Panc1 (cell line): ENCODE measurements at places on chromosomes 11 and 22. TPM values are rescaled to one million over a fixed set of nuclear protein-coding genes. Genes with fewer than 3 reads are reported as not detected.

GRCh38 chr11:83056204-83056603 is 15.5 kb downstream of the RAB30 start:
- H3K27ac ChIP-seq = no peak overlapping the region
- no peaks in the 10 kb centered on the region for H3K36me3 ChIP-seq
- H3K4me3 ChIP-seq = no peak overlapping the region
- no peak for DNase-seq

- H3K36me3 ChIP-seq = no peaks in the 10 kb centered on the region
- no peaks in the 10 kb centered on the region for H3K4me1 ChIP-seq
- no peak overlapping the region for H3K4me3 ChIP-seq
- DNase-seq = no peak
- H3K27ac ChIP-seq = peak overlapping the region; percentile 26; the same call in 1 of the 2 replicates
- H3K27me3 ChIP-seq = no peaks in the 10 kb centered on the region
Measured at GRCh38 chr11:12060385-12060985, 49.9 kb upstream of the MICAL2 start.

The NKAPD1 gene
- 19.7 TPM for total RNA-seq

The DEUP1 gene
- not detected for total RNA-seq

The CCDC73 gene
- total RNA-seq = not detected

- no peak overlapping the region for H3K27ac ChIP-seq
- peaks cover 14% of the 10 kb centered on the region for H3K36me3 ChIP-seq
- no peak for DNase-seq
- no peak overlapping the region for H3K4me3 ChIP-seq
Measured at GRCh38 chr11:130872981-130873380, 43.3 kb downstream of the SNX19 start.

GRCh38 chr11:113991718-113992458 is 17.0 kb downstream of the HTR3A start:
- no peaks in the 10 kb centered on the region for H3K4me1 ChIP-seq
- no peaks in the 10 kb centered on the region for H3K36me3 ChIP-seq
- no peak overlapping the region for H3K27ac ChIP-seq
- no peak overlapping the region for H3K4me3 ChIP-seq

The FIBIN gene
- total RNA-seq = not detected

The RIMBP3B gene
- total RNA-seq = 0.54 TPM

The ASCC2 gene
- 52.0 TPM for total RNA-seq

DNA sequence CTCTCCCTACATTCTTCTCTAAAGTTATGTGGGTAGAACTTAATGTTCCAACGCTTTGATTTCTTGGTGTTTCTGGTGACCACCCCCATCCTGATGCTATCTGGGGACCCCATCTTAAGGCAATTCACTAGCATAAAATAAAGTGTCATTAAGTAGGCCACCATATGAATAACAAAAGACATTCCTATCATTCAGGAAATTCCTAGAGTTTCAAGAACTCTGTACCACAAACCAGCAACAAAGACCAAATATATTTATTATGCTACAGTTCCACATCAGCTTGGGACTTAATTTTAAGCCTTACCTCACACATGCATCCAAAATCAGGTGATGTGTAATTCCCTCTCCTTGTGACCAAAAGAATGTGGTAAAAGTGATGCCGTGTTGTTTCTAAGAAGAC is 254.6 kb upstream of the LRRC4C start:
- no peaks in the 10 kb centered on the region for H3K27me3 ChIP-seq
- H3K4me3 ChIP-seq = no peak overlapping the region
- no peaks in the 10 kb centered on the region for H3K4me1 ChIP-seq
- DNase-seq = no peak

The PGR gene
- not detected for total RNA-seq
